NCI-H226 (cell line): ENCODE measurements at places on chromosomes 7 and 10.

DNA sequence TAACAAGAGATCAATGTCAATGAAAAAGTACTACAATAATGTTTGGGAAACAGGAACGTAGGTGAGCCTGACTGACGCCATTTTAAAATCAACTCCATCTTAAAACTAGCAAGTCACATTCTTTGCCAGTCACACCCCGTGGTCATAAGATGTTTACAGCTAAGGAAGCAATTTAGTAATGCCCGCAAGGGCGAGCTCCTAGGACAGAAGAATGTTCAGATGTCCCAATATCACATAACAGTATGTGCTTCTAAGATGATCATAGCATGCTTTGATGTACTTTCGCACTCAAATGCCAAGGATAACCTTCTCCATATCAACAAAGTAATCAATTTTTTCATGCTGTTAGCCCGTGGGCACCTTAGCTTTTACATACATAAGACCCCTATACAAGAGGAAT lies 113.8 kb upstream of the EGFR start:
- no peak for DNase-seq

GRCh38 chr7:90661290-90662151 lies 65.4 kb downstream of the CDK14 start:
- no peak for DNase-seq

- DNase-seq = no peak
Observed at GRCh38 chr10:6065835-6066234, 3.7 kb upstream of the IL2RA start.

GRCh38 chr10:30862486-30862885 lies 169.2 kb downstream of the ZNF438 start:
- DNase-seq = peak; percentile 51

DNA sequence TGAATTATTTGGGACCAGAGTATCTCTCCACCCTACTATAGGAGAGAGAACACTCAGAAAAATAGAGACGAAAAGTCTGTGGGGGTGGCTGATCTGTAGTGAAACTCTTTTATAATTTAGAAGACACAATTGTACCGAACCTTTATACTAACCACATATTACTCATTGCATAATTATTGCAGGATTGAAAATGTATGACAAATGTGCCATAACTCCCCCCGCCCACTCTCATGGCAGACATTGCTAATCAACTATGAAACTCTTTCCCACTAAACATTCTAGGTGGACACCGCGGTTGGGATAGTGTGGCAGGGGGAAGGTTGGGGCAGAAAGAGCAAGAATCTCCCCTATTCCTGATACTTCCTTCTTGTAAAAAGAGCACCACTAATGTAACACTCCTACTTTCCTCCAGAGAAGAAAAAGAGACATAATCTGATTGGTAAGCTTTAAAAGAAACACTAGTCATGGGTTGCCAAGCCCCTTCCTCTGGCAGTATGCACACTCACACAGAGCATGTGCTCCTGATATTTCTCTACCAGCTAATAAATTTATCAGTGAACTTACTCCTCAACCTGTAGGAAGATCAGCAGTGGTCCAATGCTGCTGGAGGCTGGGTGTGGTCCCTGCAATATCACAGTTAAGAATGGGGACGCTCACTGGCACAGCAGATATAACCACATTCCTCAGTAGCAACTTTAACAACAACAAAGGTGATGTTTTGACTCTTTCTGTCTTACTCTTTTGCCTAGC lies 18.7 kb upstream of the ARID5B start:
- DNase-seq = peak; percentile 14

DNA sequence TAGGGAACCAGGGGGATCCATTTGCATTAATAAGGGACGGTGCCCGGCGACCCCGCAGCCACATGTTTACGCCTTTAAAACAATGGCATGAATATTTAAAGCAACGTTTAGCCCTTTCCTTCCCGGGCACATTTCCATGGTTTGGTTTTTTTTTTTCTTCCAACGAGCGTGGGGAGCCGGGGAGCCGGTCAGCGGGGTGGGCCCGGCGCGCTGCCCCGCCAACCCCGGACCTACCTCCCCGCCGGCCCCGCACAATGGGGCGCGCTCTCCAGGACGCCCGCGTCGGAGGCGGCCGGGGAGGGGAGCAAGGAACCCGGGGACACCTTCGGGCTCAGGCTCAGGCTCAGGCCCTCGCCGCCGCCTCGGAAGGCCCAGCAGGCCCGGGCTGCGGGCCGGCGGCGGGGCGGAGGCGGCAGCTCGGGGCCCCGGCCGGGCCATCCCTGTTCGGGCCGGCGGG lies 1.0 kb downstream of the SEPHS1 start:
- DNase-seq = no peak

DNA sequence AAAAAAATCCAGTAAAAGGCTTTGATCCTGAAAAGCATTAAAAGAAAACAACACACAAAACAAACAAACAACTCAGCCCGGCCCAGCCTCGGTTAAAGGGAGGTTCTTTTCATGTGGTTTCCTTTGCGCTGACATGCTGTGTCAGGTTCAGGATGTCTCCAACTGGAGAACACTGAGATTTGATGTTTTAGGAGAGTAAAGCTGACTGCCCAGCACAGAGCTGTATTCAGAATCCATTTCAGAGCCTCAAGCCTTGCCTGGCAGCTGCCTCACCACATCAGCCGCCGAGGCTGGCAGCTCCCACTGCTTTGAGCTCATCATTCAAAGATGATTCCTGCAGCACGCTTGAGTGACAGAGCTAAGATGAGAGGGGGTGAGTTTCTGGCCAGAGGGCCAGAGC lies 205.8 kb upstream of the LYZL1 start:
- DNase-seq = no peak

- DNase-seq = no peak
Observed at GRCh38 chr10:94103801-94104221, 110.1 kb downstream of the PLCE1 start.

GRCh38 chr7:87159538-87159937 lies 7.3 kb downstream of the DMTF1 start:
- no peak for DNase-seq

DNA sequence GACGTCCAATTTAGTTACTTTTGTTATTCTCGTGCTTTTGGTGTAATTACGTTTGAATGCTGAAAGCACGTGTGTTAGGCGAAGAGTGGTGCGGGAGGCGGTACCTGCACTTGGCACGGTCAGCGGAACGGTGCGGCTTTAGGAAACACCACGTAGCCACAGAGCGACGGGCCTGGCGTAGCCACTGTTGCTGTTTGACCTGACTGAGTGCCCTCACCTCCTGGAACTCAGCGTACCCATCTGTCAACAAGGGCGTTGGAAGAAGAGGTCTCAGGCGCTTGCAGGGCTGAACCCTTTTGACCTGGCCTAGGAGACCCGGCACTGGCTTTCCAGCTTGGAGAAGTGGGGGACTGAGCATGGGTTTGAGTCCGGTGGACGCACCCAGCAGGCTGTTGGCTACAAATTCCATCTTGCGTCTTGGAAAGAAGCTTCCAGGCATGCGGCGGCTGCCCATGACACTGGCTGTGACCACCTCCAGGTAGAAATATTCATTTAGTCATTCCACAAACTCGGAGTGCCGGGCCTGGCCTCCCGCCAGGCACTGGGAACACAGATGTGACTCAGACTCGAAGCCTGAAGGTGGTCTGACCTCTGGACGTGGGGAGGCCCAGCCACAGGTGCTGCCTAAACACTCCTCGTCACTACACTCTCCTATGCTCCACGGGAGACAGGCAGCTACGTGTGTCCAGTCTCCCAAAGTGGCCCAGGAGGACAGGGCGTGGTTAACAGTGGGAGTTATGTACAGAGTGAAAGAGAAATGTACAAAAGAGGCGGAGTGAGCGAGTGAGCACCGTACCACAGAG lies 22.2 kb downstream of the FAM20C start:
- peak; percentile 80 for DNase-seq

GRCh38 chr10:119370972-119371703 lies 163.8 kb downstream of the GRK5 start:
- DNase-seq = no peak

- DNase-seq = no peak
Observed at GRCh38 chr7:117683430-117684175, 189.6 kb downstream of the CTTNBP2 start.

GRCh38 chr7:151248346-151249033 lies at the start of gene SMARCD3:
TSS of gene SMARCD3 (minus strand) at chr7:151248694. CDS start at chr7:151248562, 132 bp downstream.
- peak; percentile 52 for DNase-seq

- DNase-seq = peak; percentile 44
Observed at GRCh38 chr7:82036146-82036886, 266.5 kb upstream of the HGF start.

- no peak for DNase-seq
Observed at GRCh38 chr10:133000648-133001047, 58.3 kb upstream of the CFAP46 start.

- DNase-seq = no peak
Observed at GRCh38 chr7:55438757-55439525, 73.8 kb downstream of the LANCL2 start.

DNA sequence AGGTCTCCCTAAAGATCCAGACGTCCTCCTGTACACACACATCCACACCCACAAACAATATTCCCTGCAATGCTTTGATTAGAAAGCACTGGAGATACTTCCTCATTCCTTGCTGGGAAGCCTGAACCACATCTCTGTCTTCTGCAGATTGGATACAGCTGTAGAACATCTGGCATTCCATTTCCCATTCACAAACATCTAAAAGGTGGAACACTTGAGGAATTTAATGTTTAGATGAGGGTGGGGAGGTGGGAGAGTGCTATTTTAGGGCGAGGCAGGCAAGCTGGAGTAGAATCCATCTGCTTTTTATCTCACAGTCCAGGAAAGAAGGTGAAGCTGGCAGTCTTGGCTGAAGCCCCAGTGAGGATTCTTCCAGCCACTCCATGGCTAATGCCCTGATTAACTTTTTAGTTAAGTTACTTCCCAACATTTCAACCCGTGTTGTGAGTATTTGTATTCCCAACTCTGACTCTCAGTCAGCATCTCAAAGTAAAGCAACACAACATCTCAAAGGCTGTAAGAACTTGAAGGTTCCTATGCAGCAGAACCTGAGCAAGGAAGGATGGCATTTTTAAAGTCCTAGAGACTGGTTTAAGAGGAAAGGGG lies 46.1 kb downstream of the CYTH3 start:
- DNase-seq = peak; percentile 65

DNA sequence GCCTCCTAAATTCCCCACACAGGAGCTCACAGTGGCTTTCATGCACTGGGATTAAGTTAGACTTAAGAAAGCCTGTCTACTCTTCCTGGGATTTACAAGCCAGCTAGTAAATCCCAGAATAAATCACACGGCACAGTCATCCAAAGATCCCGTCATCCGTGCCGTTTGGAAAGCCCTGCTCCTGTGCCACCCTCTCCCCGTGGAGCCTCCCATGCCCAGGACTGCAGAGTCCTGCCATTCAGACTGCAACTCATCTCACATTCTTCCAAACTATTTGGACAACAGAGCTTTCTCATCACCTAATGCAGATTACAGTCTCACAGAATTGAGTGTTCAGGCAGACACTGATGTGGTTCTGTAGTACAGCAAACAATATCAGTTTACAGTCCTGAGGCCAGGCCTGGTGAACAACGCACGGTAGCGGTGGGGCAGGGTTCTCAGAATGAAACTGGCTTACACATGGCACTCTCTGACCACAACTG lies 166.5 kb downstream of the EGFR start:
- no peak for DNase-seq

GRCh38 chr10:58385784-58386112 lies 538 bp downstream of the TFAM start:
- peak; percentile 33 for DNase-seq

DNA sequence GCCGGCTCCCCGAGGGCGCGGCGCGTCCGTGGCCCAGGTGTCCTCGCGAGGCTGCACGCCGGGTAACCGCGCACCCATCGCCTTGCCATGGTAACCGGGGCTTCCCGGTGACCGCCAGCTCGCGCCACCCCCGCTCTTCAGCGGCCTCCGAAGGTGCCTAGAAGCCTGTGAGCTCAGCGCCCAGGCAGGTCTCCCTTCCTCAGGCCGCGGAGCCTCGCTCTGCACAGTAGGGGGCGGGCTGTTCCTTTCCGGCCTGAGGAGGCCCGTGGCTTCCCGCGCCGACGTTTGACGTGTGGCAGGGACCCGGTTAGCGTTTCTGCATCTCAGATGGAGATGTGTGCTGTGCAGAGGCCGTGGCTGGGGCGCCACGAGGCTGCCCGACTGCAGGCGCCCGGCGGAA lies 117.1 kb downstream of the DYNC2I1 start:
- DNase-seq = no peak

- DNase-seq = no peak
Observed at GRCh38 chr10:122279725-122280141, 8.6 kb downstream of the BTBD16 start.
